Activated CD4-positive, alpha-beta T cell treated with anti-CD3 and anti-CD28 coated beads, Interleukin-2, Interleukin-6, amounts not matched to agents 100 ng/mL and 50 ng/mL, durations not matched to agents 16 hours and 8 hours (primary cell): ENCODE measurements at places on chromosomes 1 and 21.
A peak's percentile ranks its signal among the peaks of the same experiment; 100 is the strongest.

DNA sequence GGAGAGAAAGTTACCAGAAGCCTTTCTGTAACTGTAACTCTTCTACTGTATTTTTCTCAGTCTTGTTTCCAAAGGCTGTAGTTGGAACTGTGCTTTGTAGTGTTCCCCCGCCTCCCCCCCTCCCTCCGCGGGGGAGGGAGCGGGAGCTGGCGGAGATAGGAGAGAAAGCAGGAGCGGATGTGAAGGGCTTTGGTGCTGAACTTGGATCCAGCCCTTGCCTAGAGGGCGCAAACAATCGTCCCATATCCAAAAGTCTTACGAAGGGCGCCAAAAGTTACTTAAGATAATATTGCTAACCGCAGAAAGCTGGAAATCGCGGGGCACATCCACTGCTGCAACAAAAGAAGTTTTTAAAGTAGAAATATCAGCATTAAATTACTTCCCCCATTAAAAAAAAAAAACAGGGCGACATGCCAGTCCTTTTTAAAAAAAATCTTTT lies 2.4 kb upstream of the NFIA start:
- DNase-seq: no peak

DNA sequence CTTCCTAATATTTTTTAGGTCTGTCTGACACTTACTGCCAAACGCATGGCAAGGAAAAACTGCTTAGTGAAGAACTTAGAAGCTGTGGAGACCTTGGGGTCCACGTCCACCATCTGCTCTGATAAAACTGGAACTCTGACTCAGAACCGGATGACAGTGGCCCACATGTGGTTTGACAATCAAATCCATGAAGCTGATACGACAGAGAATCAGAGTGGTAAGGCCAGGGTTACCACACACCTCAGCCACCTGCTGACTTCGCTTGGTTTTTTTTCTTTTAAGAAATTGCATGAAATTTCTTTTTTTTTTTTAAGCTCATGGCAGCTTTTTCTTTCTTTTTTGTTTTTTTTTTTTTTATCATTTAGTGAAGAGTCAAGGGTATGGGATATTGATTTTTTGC lies 17.2 kb downstream of the ATP1A1 start:
- peak; percentile 75 for DNase-seq

DNA sequence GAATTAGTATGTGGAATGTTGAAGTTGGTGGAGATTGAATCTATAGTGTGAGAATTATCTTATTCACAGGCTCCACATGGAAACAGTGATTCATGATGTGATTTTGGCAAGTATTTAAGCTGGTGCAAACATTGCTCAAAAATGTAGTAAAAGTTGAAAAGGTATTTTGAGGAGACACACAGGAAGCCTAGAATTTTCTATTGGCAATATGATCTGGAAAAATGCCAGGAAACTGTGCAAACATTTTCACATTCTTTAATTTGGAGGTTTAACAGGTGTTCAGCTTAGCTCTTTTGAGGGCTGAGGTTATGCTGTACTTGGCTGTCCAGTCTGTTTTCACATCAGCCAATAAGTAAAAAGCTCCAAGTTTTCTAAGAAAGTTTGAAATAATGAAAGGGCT lies 327.3 kb downstream of the RWDD3 start:
- no peak for DNase-seq

GRCh38 chr1:113818578-113818977 lies 6.3 kb upstream of the RSBN1 start:
- no peak for DNase-seq

DNA sequence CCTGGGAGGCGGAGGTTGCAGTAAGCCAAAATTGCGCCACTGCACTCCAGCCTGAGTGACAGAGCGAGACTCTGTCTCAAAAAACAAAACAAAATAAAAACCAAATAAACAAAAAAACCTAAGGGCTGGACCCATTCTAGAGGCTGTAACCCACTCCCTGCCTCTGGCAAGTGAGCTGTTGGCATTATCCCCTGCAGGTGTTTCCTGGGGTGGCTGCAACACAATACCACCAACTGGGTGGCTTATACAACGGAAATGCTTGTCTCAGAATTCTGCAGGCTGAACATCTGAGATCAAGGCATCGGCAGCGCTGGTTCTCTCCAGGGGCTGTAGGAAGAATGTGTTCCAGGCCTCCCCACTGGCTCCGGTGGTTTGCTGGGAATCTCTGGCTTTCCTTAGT lies 15.2 kb downstream of the LRRC38 start:
- DNase-seq: no peak

- DNase-seq: no peak
Measured at GRCh38 chr1:226981386-226981817, 41.3 kb downstream of the COQ8A start.

- DNase-seq: no peak
Measured at GRCh38 chr1:28326984-28327383, 1.9 kb upstream of the MED18 start.

DNA sequence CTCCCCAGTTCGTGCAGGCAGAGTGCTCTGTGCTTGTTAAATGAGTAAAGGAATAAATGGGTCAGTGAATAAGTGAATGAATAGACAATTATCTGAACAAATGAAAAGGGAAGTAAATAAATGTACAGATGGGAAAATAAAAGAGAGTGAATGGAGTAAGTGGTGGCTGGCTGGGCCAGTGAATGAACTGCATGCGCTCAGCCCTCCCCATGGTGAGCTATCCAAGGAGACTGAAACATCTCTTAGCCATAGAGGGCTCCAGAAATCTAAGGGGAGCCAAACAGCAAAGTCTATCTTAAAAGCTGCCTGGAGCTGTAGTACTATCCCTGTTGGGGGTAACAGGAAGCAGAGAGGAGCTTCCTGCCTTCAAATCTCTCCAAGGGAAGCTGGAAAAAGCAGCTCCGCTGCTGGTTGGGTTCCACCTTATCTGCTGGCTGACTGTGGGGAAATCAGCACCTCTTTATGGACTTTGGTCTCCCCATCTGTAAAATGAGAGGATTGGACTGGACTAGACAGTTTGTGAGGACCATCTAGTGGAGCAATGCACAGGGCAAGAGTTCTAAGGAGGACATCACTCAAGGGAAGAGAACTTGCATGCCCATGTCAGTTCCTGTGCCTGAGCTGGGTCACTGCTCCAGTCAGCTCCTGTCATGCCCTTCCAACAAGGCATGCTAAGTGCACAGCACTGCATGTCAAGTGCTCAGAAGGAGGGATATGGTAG lies 77.9 kb downstream of the TRABD2B start:
- DNase-seq: no peak

DNA sequence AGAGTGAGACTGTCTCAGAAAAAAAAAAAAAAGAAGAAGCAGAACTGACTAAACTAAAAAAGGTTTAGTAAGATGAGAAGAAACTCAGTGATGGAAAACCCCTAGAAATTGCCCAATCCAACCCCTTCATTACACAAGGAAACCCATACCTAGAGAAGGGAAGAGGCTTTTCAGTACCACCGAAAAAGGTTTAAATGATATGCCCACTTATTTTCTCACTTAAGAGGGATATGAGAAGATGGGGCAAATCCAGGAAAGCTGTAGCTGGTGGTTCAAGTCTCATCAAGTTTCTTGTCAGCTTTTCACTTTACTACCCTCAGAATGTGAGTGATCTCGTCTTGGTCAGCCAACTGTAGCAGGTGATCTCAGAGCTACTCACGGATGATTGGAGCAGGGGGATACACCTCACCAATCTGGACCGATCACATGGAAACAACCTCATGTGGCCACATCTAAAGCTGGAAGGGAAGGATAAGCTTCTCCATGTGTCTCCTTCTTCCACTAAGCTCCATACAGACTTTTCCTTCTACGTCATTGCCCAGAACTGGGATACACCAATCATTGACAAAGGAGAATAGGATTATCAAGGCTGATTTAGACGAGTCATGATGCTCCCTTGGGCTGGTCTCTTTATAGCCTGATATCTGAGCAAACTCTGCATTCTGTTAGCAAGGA lies 126.7 kb upstream of the POU3F1 start:
- DNase-seq: no peak

GRCh38 chr21:31266241-31266640 lies 77.8 kb downstream of the TIAM1 start:
- DNase-seq: no peak

DNA sequence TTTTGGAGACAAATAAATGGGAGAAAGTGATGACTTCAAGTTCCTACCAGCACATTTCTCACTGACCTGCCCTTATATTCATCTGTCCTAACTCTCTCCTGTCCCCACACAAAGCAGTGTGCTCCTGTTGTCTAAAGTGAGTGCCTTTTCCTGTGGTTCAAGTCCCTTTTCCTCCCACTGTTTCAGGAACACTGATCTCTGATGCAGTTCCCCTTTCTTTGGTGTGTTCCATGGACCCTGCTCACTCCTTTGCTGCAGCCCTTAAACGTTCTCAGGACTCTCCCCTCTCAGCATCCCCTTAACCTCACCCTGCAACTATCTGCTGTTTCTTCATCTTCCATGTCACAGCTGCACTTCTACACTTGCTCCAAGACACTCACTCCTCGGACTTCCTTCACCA lies 195.8 kb upstream of the ETV3 start:
- no peak for DNase-seq

GRCh38 chr1:61931587-61932279 lies 189.5 kb downstream of the PATJ start:
- DNase-seq: no peak

GRCh38 chr1:221612047-221612777 lies 129.7 kb downstream of the DUSP10 start:
- DNase-seq: peak; percentile 7

DNA sequence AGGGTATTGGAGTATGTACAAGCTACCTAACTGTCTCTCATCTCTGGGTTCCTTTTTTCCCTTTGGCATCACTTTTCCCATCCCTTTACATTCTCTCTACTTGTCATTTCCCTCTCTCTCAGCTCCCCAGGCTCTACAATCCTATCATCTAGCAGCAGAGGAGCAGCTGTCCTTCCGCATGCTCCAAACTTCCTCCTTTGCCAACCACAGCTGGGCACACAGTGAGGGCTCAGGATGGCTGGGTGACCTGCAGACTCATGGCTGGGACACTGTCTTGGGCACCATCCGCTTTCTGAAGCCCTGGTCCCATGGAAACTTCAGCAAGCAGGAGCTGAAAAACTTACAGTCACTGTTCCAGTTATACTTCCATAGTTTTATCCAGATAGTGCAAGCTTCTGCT lies 561 bp downstream of the CD1E start:
- no peak for DNase-seq

- no peak for DNase-seq
Measured at GRCh38 chr1:180119837-180120236, 34.8 kb upstream of the QSOX1 start.

DNA sequence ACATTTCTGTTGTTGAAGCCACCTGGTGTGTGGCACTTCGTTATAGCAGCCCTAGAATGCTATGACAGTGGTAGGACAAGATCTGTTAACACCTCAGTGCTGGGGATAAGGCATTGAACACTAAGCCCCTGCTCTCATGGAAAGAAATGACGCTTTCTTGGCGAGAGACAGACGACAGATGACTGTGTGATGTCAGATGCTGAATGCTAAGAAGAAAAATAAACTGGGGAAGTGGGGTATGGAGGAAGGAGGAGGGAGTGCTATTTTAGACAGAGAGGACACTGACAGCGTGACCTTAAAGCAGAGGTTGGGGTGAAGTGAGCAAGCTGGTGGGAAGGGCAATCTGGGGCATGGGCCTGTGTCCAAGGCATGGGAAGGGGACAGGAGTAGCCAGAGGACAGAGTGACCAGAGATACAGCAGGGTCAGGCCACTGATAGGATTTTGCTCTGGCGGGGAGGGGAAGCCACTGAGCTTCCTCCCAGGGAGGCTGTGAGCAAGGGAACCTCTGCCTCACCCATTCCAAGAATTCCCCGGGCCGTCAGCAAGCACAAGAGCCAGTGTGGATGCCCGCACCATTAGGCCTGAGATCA lies 15.2 kb downstream of the DOP1B start:
- no peak for DNase-seq

DNA sequence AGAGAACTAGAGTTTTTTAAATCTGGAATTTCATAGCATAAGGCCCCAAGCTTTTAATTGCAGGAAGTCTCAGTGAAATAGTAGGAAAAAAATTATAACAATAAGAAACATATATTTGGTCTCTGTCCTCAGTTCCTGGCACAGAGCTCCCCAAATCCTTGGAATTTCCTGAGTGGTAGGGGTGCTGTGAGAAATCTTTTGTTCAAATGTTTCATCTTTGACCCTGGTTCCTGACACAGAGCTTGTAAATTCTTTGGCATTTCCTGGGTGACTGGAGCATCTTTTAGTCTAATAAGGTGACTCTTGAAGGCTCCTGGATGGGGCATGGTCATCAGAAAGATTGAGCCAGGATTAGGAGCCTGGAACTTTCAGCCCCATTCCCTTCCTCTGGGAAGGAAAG lies 225.7 kb upstream of the AJAP1 start:
- DNase-seq: no peak

- no peak for DNase-seq
Measured at GRCh38 chr1:31666263-31666963, 21.7 kb upstream of the PEF1 start.

- peak; percentile 85 for DNase-seq
Measured at GRCh38 chr1:211305044-211305443, 21.6 kb upstream of the TRAF5 start.

GRCh38 chr1:172421974-172422604 lies 1.6 kb downstream of the C1orf105 start:
- no peak for DNase-seq

DNA sequence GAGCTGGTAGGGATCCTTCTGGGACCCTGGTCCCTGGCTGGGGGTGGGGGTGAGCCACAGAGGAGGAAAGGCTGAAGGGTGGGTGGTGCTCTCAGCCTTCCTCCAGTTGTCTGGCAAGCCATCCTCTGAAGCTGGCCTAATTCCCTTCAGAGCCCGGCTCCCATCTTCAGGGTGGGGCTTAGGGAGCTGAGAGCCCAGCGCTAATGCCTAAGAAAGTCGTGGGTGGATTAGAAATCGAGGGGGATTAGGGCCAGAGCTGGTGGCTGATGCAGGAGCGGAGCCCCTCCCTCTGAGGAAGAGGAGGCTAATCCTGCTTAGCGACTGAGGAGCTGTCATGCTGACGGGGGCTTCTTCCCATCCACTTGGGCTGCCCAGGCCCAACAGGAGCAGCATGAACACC lies 30.8 kb upstream of the DMBX1 start:
- DNase-seq: no peak

DNA sequence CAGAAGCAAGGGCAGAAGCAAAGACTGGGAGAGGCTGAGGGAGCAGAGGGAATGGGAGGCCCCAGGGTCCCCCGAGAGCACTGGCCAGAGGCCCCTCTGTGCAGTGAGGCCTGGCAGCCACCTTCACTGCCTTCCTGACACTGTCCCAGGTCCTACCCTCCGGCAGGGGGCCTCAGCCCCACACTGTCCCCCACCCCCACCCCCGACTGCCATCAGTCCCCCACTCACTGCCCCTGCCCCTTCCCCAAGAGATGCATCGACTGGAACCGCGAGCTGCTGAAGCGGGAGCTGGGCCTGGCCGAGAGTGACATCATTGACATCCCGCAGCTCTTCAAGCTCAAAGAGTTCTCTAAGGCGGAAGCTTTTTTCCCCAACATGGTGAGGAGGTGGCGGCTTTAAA lies 13.0 kb upstream of the PADI6 start:
- DNase-seq: no peak

GRCh38 chr21:45108808-45109781 lies 34.7 kb downstream of the ADARB1 start:
- DNase-seq: no peak

- no peak for DNase-seq
Measured at GRCh38 chr21:44948426-44949120, 8.7 kb downstream of the SLX9 start.
